Daoy (cell line): ENCODE measurements at places on chromosomes 12 and 14. TPM values are rescaled to one million over a fixed set of nuclear protein-coding genes. Genes with fewer than 3 reads are reported as not detected.

The HOXC6 gene
- total RNA-seq = 2.0 and 2.8 TPM in 2 replicates

The SLC25A21 gene
- 37.0 and 105 TPM in 2 replicates for total RNA-seq

GRCh38 chr14:94992046-94992445, 165.3 kb downstream of the DICER1 start:
- DNase-seq = no peak

DNA sequence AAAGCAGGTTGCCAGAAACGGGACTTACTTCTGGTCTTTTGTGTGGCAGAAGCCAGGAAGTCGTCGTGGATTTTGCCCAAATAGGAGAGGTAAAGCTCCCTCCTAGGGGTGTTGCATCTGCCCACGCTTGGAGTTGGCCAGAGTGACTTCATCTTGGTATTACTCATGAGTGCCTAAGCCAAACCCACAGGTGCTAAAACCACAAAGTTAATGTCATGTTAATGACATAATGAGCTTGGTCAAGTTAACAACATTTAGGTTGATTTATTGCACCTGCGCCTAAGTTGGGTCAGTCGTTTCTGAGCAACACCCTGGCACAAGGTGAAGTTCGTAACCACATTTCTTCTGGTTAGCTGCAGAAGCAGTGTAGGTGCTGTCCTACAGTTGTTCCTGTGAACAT, 225.2 kb downstream of the FUT8 start:
- DNase-seq = peak; percentile 76

- DNase-seq = peak; percentile 6
Measured at GRCh38 chr12:91432089-91432488, 249.5 kb upstream of the DCN start.

DNA sequence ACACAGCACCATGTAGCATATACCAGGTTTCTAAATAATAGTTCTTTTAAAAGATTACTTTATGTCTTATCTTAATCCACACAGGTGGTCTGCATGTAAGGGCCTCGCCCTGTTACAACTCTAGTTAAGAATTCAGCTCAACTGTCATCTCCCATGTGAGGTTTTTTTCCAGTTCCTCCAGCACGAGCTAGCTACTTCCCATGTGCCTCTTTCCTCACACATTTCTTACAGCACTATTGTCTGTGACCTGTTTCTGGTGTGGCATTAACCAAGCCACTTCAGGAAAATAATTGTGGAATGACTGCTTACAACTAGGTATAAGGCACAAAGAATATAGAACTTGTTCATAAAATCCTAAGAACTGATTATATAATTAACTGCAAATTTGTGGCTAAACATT, 65.5 kb downstream of the SH2B3 start:
- DNase-seq = no peak

- DNase-seq = no peak
Measured at GRCh38 chr14:30295980-30296379, 263.0 kb upstream of the G2E3 start.
